ENCODE measurements at places on chromosomes 5 and 9. TPM values are rescaled to one million over a fixed set of nuclear protein-coding genes. Genes with fewer than 3 reads are reported as not detected.

FREM1 gene
- total RNA-seq = under 0.01 TPM

PFN3 gene
- not detected for total RNA-seq

DRD1 gene
- total RNA-seq = not detected

PGM5 gene
- 128 TPM for total RNA-seq

N4BP3 gene
- total RNA-seq = 43.9 TPM

IL5 gene
- total RNA-seq = not detected

SPATA31D4 gene
- total RNA-seq = not detected

BSPRY gene
- total RNA-seq = not detected

MYMK gene
- total RNA-seq = not detected

SOWAHA gene
- not detected for total RNA-seq

Data from dermis blood vessel endothelial cell (primary cell).